ENCODE measurements at places on chromosomes 3 and 15. TPM values are rescaled to one million over a fixed set of nuclear protein-coding genes. Genes with fewer than 3 reads are reported as not detected.

The FAM43A gene
- polyA plus RNA-seq: 6.0 TPM

DNA sequence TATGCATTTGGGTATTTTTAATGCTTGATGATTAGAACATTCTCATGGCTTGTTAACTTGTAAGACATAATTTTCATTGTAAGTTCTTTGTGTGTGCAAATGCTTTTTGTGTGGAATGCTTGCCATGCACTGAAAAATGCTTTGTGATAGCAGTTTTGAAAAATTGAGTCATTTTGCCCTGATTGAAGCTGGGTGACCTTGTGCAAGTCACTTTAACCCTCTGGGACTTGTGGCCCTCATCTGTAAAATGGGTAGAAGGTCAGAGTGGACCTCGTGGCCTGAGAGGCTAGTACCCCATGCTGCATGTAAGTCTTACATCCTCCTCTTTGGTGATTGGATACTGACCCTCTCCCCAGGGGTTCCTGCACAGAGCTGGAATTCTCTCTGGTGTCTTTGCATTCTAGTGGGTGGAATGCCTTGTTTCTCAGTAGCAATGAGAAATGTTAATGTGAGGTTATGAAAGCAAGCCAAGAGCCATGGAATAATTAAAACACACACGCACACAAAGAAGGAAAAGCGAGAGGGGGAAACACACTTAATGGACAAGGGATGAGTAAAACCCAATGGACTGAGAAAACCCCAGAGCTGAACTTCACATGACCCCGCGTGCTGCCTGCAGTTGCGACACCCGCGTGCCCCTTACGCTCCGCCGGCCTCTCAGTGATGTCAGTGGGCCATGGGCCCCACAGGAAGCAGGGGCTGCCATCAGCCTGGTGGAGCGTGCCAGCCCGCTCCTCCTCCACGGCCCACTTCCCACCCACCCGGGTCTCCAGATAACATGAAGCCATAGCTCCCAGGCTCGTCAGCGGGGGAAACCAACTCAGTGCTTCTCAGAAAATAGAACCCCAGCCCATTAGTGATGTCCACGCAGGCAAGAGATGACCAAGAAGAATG, 44.0 kb downstream of the SMAD3 start:
- peaks cover 85% of the 10 kb centered on the region for H3K4me1 ChIP-seq
- H3K27ac ChIP-seq: no peak overlapping the region
- H3K4me3 ChIP-seq: no peak overlapping the region
- H3K27me3 ChIP-seq: no peaks in the 10 kb centered on the region

GRCh38 chr15:52652984-52653383, 26.2 kb downstream of the ATOSA start:
- no peak for DNase-seq
- H3K4me1 ChIP-seq: peaks cover 16% of the 10 kb centered on the region
- H3K4me3 ChIP-seq: no peak overlapping the region
- H3K27ac ChIP-seq: no peak overlapping the region

The PRSS50 gene
- not detected for polyA plus RNA-seq

DNA sequence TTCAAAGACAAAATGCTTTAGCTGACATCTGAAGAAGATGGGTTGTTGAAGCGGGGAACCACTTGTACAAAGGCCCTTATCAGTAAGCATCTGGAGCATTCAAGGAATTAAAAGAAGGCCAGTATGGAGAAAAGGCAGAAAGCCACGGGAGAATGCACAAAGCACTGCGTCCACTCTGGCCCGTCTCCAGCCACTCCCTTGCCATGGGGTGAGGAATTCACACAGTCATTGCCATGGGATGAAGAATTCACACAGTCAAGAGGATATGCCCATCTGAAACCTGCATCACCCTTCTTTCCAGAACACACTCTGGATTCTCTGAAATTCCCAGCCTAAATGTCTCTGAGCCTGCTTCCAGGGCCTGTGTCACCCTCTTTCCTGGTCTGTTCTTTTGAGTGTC, 26.7 kb upstream of the STAG1 start:
- H3K4me1 ChIP-seq: no peaks in the 10 kb centered on the region
- H3K36me3 ChIP-seq: no peaks in the 10 kb centered on the region
- no peak for DNase-seq
- H3K27me3 ChIP-seq: no peaks in the 10 kb centered on the region
- H3K4me3 ChIP-seq: no peak overlapping the region
- H3K27ac ChIP-seq: no peak overlapping the region

GRCh38 chr3:181442066-181442465, 269.7 kb upstream of the SOX2 start:
- DNase-seq: no peak
- H3K27me3 ChIP-seq: no peaks in the 10 kb centered on the region
- H3K4me1 ChIP-seq: no peaks in the 10 kb centered on the region
- H3K27ac ChIP-seq: no peak overlapping the region
- no peaks in the 10 kb centered on the region for H3K36me3 ChIP-seq

GRCh38 chr3:195563317-195563716, 20.2 kb upstream of the PPP1R2 start:
- no peak overlapping the region for H3K4me3 ChIP-seq
- H3K4me1 ChIP-seq: peaks cover 1% of the 10 kb centered on the region

The SLCO2A1 gene
- not detected for polyA plus RNA-seq

DNA sequence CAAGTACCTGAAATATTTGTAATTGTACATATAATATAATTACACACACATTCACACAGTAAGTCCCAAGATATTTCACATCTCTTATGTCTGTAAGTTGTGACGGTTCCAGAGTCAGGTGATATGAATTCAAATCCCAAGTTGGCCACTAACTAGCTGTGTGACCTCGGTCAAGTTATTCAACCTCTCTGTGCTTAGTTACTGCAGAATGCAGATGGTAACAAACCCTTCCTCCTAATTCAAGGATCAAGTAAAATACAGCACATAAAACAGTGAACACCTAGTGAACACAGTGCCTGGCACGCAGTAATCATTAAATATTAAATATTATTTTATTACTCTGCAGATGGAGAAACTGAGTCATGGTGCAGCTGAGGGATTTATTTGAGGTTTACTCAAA, 6.9 kb downstream of the PRICKLE2 start:
- H3K27ac ChIP-seq: no peak overlapping the region
- no peaks in the 10 kb centered on the region for H3K36me3 ChIP-seq
- H3K4me1 ChIP-seq: no peaks in the 10 kb centered on the region
- H3K27me3 ChIP-seq: no peaks in the 10 kb centered on the region
- DNase-seq: no peak

- H3K4me1 ChIP-seq: no peaks in the 10 kb centered on the region
- H3K4me3 ChIP-seq: no peak overlapping the region
- no peak overlapping the region for H3K27ac ChIP-seq
- no peaks in the 10 kb centered on the region for H3K27me3 ChIP-seq
- H3K36me3 ChIP-seq: no peaks in the 10 kb centered on the region
These were observed 93.8 kb downstream of the CMSS1 start for GRCh38 chr3:99911433-99911832.

DNA sequence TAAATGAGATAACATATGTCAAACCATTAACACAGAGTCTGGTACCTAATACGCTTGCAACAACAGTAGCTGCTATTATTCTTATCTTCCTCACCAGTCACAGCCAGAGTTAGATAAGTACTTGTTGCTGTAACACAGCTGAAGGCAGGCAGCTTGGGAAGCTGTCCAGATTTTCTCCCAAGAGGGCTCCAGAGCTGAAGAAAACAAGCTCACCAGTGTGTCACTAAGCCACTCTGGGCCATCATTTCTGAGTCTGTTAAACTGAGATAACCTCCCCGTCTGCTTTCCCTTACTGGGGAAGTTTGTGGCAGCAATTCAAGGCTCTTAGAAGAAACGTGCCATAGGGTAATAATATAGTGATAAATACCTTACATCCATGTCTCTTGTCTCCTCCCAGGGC, 226.3 kb downstream of the TAFA4 start:
- no peak overlapping the region for H3K4me3 ChIP-seq
- H3K4me1 ChIP-seq: no peaks in the 10 kb centered on the region
- H3K27ac ChIP-seq: no peak overlapping the region
- DNase-seq: no peak
